Left forelimb (tissue), 1 donor: ENCODE measurements at places on chromosomes 6 and 20.

DNA sequence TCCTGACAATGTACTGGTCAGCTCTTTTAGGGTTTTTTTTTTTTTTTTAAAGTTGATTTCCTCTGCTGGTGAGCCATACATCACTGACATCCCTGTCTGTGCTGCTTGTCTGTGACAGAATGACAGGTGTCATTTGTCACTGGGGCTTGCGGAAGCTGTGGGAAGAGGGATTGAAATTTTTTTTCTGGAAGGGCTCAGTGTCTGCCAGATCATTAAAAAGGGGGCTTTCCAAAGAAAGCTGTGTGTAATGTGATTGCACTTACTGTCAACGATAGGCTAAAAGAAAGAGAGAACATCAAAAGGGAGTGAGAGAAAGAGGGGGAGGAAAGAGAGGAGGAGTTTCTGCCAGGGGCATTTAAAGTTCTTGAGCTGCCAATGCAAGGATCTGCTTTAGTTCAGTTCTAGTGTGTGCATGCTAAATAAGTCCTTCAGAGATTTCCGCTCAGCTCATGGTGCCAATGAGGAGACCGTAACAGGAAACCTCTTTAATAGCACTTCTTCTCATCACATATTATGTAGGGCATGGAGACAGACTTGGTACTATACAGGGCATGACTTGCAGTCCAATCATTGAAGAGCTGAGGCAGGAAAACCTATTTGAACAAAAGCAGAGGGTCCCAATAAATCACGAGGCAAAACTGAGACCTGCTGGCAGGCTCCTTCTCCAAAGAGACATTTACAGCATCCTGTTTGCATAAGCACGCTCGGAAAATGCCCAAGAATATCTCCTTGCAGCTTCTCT is 177.2 kb downstream of the TSHZ2 start:
- no peak for DNase-seq

- peak; percentile 23 for DNase-seq
These were observed 70.2 kb upstream of the CD93 start for GRCh38 chr20:23156170-23156841.

GRCh38 chr6:52546192-52546591 is 30.7 kb downstream of the TRAM2 start:
- no peak for DNase-seq

- DNase-seq: no peak
These were observed 46.6 kb upstream of the ENPP1 start for GRCh38 chr6:131761060-131761761.

GRCh38 chr6:25275436-25275835 is 3.7 kb upstream of the CARMIL1 start:
- DNase-seq: no peak

- DNase-seq: no peak
These were observed 356.8 kb upstream of the AGPAT4 start for GRCh38 chr6:161630674-161631073.

DNA sequence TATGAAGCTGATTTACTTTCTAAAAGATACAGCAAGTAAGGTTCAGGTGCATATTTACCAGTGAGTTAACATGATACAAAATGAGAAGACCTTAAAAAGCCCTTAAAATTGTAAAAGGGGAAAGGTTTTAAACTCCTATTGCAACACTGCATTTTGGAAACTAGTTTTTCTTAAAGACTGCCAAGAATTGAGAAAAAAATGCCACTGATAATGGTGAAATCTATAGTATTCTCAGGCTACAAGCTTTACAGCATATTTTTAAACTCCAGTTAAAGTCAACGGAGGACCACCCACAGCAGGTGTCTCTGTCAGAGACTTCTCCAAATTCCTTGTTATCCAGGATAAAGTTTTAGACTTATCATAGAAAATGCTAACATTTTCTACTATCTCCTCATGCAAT is 53.6 kb downstream of the ELOVL5 start:
- DNase-seq: no peak
